ENCODE measurements at places on chromosomes 13 and 19.
A peak's percentile ranks its signal among the peaks of the same experiment; 100 is the strongest.

DNA sequence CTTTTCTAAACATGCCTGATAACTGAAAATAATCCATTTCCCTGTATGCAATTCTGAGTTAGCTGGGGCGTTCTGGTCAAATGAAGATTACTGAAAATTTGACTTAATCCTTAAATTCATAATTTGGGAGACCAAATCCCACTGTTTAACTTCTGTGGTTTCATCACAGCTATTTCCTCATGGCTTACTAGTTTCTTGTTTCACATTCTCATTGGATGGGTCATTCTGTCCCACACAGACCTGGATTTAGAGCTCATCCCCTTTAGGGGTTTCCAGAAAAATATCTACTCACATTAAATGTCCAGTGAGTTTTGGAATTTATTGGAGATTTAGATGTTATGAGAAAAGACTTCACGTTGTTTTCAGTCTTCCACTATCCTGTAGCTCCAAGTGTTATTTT lies 709.3 kb upstream of the KLHL1 start:
- DNase-seq, result no peak

GRCh38 chr13:20869540-20869939 lies 33.0 kb downstream of the XPO4 start:
- DNase-seq, result no peak

GRCh38 chr19:17803264-17803896 lies 8.4 kb downstream of the B3GNT3 start:
- peak; percentile 48 for DNase-seq

DNA sequence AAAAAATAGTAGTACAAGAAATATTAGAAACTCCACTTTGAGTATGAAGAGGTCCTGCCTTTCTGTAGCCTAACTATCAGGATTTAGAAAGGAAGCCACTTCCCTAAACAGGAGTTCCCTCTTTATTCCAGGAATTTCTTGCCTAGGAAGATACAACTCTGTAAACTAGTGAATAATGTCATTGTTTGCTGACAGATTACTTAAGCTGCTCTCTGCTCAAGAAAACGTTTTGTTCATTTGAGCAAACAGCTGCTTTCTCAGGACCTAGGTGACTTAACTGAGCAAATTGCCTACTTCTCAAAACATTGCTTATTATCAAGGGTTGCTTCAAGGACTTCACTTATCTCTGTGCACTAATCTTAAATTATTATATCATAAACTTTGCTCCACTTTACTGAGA lies 1419.4 kb upstream of the SLC10A2 start:
- DNase-seq, result no peak

DNA sequence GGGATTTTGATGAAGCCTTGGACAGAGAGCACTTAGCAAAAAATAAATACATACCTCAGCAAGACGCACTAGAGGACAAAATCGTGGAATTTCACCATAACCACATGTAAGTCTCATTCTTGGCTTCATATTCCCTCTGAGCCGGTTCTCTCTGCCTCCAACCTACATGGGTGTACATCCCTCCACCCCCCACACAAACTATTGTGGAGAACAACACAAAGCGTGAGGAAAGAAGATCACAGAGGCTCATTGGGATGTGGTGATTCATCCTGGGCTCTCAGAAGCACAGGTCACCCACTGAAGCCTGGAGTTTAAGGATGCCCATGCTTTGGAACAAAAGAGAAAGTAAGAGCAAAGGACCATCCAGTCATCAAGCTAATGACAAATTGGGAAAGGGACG lies 192.2 kb downstream of the STK24 start:
- no peak for DNase-seq

- DNase-seq, result no peak
Observed at GRCh38 chr19:37954421-37954874, 47.4 kb downstream of the SIPA1L3 start.

GRCh38 chr19:47741544-47742140 lies 3.7 kb upstream of the NOP53 start:
- DNase-seq, result no peak

DNA sequence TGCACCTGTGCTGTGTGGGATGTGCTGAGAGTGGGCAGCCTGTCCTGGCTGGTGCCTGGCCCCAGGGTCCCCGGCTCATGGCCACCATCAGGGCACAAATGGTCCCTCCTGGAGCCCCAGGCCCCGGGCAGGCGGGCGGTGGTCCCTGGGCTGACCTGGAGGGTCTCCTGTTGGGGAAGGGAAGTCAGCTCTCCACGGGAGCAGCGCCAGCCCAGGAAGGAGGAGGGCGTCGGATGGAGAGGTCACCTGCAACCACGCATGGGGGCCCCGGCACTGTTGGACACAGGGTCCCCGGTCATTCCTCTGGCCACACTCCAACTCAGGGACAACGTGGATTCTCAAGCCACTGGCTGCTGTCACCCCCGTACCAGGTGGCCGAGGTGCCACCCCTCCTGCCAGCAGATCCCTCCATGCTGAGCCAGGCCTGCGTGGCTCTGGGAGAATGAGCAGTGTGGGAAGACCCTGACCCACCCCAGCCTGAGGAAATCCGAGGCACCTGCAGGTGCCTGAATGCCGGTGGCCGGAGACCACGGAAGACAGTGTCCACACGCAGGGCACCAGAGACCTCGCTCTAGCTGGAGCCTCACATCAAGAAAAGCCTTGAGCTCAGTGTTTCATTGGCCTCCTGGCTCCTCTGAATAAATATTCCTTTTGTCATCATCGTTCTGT lies 13.5 kb downstream of the LMNB2 start:
- DNase-seq, result no peak

- no peak for DNase-seq
Observed at GRCh38 chr13:100458673-100459072, 129.9 kb downstream of the GGACT start.

- DNase-seq, result no peak
Observed at GRCh38 chr19:34493649-34494044, 12.1 kb downstream of the WTIP start.

DNA sequence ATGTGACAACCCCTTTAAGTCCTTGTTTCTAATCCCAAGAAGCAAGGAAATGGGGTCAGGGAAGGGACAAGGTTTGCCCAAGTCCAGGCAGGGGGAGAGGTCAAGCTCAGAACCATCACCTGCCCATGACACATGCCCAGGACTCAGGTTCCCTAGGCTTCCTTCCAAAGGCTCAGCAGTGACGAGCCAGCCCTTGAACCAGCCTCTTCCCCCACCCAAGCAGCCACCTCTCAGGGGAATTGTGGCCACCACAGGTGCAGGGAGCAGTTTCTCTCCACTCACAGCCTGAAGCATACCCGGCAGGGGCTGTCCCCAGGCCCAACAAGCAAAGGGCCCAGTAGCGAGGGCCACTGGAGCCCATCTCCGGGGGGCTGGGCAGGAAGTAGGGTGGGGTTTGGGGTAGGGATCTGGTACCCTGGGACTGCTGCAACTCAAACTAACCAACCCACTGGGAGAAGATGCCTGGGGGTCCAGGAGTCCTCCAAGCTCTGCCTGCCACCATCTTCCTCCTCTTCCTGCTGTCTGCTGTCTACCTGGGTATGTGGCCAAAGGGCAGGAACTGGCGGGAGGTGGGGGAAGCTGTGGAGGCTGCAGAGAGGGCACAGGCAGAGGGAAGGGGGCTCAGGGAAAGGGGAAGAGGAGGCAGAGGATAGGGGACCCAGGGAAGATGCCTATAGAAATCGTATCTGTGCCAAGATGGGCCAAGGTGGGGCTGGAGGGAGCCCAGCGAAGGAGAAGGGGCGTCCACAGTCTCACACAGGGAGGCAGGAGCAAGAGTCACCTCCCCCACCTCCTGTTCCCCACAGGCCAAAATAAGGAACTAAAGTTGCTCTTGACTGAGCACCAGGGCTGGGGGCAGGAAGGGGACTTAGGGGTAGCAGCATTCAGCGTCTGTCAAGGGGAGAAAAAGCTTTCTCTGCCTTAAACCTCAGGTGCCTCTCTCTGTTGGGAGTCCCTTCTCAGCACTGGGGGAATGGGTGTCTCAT lies at the start of gene CD79A:
TSS of gene CD79A (plus strand) at position 433 of the 986 bp plus-strand sequence. CDS start at position 459, 26 bp downstream.
- DNase-seq, result no peak

DNA sequence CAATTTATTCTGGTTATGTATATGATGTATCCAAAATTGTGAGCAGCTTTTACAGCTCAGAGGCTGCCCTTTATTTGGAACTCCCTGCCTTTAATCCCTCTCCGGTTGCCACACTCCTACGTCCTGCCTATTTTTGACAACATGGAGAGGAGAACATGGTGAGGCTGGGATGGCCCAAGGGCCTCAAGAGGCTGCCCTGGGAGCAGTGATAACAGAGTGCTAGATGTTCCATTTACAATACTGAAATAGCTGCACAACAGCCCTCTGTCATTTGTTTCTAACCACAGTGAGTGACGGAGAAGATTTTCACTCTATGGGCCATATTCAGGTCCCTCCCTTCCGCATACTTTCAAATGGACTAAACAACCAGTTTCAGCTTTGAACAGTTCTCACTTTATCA lies 33.4 kb downstream of the STARD13 start:
- DNase-seq, result no peak

DNA sequence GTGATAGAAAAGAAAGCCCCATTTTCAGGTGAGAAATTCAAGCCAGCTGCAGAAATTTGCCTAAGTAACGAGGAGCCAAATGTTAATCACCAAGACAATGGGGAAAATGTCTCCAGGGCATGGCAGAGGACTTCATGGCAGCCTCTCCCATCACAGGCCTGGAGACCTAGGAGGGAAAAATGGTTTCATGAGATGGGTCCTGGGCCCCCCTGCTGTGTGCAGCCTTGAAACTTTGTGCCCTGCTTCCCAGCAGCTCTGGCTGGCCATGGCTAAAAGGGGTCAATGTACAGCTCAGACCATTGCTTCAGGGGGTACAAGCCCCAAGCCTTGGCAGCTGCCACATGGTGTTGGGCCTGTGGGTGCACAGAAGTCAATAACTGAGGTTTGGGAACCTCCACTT lies 9.9 kb downstream of the N4BP2L1 start:
- DNase-seq, result no peak

GRCh38 chr19:32813862-32814425 lies 55.6 kb downstream of the SLC7A9 start:
- DNase-seq, result no peak

- DNase-seq, result no peak
Observed at GRCh38 chr13:109231888-109232287, 554.5 kb downstream of the IRS2 start.

DNA sequence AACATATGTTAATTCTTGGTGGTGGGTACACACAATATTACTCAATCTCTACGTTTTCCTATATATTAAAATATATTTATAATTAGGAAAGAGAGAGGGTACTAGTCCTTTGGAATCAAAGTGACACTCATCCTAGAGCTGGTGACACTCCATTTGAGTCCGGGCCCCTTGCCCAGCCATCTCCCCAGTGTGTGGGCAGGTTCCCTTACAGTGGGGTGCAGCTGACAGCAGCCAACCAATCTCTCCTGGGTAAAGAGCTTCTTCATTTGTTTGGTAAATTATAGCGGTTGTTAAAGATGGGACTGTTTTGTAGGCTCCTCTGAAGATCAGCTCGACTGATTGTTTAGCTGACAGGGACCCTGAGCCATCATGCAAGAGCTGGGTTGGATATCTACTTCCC lies 37.2 kb upstream of the RGCC start:
- no peak for DNase-seq

- no peak for DNase-seq
Observed at GRCh38 chr19:54691582-54692297, 29.0 kb downstream of the LILRB4 start.
